Renal cortical epithelial cell (primary cell): ENCODE measurements at places on chromosomes 7 and 10. TPM values are rescaled to one million over a fixed set of nuclear protein-coding genes. Genes with fewer than 3 reads are reported as not detected.

DNA sequence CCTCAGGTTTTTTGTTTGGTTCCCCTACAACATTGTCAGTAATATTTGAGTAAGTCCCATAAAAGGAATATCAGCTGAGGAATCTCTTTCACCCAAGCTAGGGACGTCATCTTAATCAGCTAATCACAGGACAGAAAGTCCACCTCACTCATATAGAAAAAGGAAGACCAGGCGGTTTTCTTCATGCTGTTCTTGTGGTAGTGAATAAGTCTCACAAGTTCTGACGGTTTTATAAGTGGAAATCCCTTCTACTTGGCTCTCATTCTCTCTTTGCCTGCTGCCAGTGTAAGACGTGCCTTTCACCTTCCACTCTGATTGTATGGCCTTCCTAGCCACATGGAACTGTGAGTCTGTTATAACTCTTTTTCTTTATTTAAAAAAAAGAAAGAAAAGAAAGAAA lies 308.1 kb upstream of the PFKP start:
- DNase-seq, result no peak

GRCh38 chr7:11345621-11346020 lies 371.9 kb downstream of the PHF14 start:
- no peak for DNase-seq

- no peak for DNase-seq
Measured at GRCh38 chr7:2010101-2010500, 222.6 kb downstream of the MAD1L1 start.

DNA sequence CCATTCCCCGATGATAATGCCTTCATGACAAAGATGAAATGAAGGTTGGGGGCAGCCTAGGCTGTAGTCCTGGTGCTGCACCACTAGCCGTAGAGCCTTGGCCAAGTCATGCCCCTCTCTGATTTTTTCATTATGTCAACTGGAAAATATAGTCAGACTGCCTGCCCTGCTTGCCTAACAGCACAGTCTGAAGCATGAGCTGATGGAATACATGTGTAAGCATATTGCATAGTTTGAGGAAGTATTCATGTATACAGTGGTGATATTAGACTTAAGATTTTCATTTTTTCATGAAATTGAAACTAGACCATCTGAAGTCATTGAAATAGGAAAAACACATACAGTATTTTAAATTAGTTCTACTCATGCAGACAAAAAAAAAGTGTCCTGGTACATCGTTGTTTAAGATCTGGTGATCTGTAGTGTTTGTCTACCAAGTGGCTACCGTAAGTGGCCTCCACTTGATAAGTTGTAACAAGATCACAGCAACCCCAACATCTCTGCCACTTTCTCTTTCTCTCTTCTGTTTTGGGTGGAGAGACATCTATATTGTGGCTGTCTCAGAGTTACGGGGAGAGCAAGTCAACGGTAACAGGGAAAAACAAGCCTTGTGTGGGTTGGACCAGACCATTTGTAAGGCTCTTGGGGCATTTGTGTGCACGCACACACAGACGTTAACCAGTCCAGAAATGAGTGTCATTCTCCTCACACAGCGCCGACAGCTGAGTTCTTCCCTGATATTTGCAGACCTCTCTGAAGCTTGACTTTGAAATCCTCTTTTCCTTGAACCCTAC lies 716.6 kb upstream of the GALNT17 start:
- DNase-seq, result no peak

DNA sequence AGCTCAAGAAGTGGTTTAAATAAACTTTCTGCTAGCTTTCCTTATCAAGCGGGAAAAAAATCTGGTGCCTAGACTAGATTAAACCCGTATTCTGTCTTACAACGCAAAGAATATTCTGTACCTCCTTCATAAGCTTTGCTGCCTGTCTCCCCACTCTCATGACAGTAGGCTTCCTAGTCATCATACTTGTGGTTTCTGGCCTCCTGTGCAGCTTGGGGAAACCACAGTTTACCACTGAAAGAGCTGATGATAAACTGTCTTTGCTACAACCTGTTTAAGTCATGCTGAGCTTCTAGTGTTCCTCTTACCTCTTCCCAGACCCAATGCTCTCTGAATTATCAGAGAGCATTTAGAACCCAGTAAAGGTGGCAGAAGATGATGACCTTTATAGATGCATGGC lies 55.0 kb downstream of the PODXL start:
- peak; percentile 77 for DNase-seq

DNA sequence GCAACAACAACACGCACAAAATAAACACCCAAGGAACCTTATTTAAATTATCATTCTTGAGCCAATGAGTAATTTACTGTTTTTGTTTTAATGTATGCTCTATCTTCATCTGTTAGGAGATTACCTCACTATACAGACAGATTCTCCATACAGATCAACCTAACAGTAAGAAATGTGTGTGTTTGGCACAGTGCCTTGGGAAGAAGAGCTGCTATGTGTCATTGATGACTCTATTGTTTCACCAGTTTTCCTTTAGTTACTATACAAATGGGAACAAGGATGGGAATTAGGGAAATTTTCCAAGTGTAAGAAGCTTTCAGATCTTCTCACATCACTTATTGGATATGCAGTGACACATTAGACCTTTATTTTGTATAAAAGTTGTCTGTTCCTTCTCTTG lies 640.3 kb downstream of the NRG3 start:
- DNase-seq, result no peak

GRCh38 chr10:79126351-79127080 lies 57.8 kb downstream of the ZMIZ1 start:
- DNase-seq, result no peak

DNA sequence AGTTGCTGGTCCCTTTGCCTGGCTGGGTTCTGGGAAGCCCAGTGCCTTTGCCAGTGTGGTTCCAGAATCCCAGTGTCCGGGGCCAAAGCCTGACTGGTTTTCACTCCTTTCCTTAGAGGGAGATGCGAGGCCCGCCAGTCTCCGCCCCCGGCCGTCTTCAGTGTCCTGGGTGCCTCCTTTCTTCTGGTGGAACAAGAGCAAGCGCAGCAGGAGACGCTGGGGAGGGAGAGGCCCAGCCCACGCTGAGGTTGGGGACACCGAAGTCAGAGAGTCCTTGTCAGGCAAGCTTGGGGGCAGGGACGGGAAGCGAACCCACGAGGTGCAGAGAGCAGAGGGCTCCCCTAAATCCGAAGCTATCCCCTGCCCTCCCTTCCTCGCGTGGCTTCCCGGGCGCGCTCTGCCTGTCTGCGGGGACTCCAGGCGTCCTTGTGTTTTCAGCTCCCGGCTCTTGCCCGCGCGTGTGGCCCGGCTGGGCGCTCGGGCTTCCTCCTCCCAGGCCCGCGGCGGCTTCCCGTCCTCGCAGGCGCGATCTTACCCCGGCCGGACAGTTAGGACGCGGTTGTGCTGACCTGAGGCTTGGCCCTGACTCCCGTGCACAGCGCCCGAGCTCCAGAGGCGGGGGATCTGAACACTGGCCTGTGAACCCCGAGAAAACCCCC lies 60.6 kb upstream of the UBE3C start:
- no peak for DNase-seq

DNA sequence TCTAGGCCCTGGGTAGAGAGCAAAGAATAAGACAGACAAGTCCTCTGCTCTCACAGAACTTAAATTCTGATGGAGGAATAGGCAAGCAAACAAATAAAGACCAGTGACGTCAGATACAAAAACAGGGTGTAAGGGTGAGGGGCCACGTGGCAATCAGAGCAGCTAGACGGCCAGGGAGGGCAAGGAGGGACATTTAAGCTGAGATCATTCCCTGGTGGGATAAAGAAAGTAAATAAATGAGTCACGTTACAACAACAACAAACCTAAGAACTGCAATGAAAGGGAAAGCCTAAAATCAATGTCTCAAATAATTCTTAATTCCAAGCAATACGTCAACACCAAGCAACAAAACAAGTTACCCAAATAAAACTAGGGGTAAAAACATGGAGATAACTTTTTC lies 21.8 kb downstream of the STN1 start:
- no peak for DNase-seq

DNA sequence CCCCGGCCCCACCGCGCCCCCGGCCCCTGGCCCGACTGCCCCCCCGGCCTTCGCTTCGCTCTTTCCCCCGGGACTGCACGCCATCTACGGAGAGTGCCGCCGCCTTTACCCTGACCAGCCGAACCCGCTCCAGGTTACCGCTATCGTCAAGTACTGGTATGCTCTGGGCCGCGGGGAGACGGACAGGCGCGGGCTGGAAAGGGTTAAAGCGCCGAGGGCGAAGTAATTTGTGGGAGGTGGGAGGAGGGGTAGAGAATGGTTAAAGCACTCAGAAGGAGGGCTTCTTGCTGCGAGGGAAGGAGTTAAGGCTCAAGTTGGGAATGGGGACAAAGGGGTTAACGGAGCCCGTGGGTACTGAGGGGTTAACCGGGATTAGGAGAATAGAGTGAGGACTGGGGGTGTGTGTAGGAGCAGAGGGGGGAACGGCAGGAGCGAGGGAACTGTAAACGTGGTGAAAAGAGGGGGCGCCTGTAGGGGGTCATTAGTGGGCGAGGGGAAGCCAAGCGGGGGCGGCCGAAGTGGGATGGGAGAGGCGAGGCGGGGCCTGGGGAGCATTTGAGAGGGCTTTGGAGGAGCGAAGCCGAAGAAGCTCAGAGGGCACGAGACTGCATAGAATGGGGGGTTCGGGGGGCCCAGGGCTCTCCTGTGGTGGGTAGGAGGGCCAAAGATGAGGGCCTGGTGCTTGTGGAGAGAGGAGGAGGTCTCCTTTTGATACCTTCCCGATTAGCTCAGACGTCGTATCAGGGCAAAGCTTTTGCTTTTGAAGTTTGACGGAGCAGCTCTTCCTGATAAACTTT lies 605 bp downstream of the SUFU start:
- DNase-seq, result peak; percentile 23

DNA sequence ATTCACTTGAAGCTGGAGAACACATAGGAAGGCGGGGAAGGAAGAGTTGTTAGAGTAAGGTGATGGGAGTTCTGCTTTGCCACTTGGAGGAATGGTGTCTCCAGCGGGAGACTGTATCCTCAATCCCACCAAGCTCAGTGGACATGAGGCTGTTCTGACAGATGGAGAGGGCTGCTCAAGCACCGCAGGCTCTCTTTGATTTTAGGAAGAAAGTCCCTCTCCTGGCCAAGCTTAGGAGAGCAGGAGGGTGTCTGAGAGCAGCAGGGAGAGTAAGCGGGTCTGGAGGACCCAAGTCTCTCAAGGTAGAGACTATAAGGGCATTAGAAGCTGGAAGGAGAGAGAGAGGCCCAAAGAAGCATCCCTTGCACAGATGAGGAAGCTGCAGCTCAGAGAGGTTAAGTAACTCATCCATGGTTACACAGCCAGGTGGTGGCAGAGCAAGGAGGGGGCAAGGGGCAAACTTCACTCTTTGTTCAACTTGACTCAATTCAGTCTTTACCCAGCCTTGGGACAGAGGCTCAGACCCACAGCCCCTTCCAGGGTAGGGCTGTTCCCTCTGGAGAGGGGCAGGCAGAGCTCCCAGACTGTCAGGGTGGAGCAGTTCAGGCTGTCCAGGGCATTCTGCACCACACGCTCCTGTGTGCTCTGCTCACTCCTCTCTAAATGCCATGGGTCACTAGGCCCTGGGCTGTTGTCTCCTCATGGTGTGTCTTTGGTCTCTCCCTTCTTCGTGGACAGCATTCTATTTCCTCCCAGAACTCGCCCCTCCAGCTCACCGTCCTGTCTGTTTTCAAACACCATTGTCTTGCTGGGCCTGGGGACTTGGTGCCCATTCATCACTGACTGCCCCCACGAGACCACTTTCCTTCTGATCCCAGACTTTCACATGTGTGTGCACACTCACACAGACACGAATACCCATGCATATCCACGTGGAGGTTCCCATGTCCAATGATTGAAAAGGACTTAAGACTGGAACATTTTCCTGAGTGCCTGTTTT lies 8.9 kb downstream of the CHAT start:
- DNase-seq, result no peak

DNA sequence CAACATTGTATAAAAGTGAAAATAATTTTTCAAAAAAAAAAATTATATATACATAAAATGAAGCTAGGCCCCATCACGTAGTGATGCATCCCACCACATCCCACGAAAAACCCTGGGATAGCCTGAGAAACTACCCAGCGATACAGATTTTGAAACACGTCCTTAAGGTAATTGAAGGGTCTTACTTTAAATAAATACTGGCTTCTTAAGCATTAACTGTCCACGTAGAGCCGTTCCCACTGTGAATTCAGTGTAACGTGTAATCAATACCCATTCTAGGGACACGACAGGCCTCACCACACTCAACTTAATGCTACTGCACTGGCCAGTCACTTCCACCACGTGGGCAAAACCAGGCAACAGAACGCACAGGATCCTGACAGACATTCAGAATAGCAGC lies 4.0 kb downstream of the ANKRD61 start:
- DNase-seq, result no peak

DNA sequence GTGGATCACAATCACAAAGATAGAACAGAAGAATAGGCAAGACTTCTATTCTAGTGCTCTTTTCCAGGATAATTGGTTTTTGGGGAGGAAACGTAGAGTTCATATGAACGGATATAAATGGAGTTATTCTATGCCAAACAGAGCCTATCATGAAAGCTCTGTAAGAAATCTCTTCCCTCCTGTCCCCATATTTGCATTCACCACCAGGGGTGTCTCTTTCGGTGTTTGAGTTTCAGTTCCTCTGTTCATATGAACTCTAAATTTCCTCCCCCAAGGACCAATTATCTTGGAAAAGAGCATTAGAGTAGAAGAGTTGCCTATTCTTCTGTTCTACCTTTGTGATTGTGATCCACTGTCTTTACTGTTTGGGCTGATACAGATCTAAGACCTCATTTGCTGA lies 48.3 kb upstream of the CDC14C start:
- no peak for DNase-seq

- DNase-seq, result no peak
Measured at GRCh38 chr10:69686866-69687265, 56.8 kb downstream of the FAM241B start.

GRCh38 chr10:62047960-62048383 lies 146.5 kb downstream of the ARID5B start:
- peak; percentile 64 for DNase-seq

- peak; percentile 72 for DNase-seq
Measured at GRCh38 chr10:19832699-19833098, 16.5 kb downstream of the PLXDC2 start.

- DNase-seq, result no peak
Measured at GRCh38 chr7:107708956-107709355, 35.0 kb upstream of the CBLL1 start.

GRCh38 chr10:94666391-94667102 lies 17.0 kb upstream of the CYP2C18 start:
- no peak for DNase-seq

GRCh38 chr7:139532636-139533155 lies 9.2 kb downstream of the CLEC2L start:
- DNase-seq, result no peak

Gene SUGCT
- 11.8 and 15.3 TPM in 2 replicates for total RNA-seq

Gene FGFBP3
- 0.15 and 0.17 TPM in 2 replicates for total RNA-seq

Gene RBP4
- 2.1 and 5.8 TPM in 2 replicates for total RNA-seq

Gene COL28A1
- total RNA-seq, result 0.87 and 7.5 TPM in 2 replicates

Gene NOLC1
- total RNA-seq, result 36.5 and 57.6 TPM in 2 replicates

Gene ADAM22
- 1.2 and 1.6 TPM in 2 replicates for total RNA-seq

Gene TRIP6
- total RNA-seq, result 87.9 and 95.2 TPM in 2 replicates

Gene ANKRD30A
- total RNA-seq, result not detected in 2 replicates

Gene CRYGN
- total RNA-seq, result not detected in 2 replicates

Gene TUBAL3
- 0.35 and 1.7 TPM in 2 replicates for total RNA-seq

Gene CBX3
- total RNA-seq, result 124 and 212 TPM in 2 replicates

Gene ZCWPW1
- total RNA-seq, result 0.17 and 2.8 TPM in 2 replicates
